ENCODE measurements at places on chromosomes 5 and 9. TPM values are rescaled to one million over a fixed set of nuclear protein-coding genes. Genes with fewer than 3 reads are reported as not detected.

GRCh38 chr9:132012704-132013357 lies 66.8 kb downstream of the MED27 start:
- H3K27ac ChIP-seq, result no peak overlapping the region
- no peaks in the 10 kb centered on the region for H3K27me3 ChIP-seq
- H3K4me1 ChIP-seq, result no peaks in the 10 kb centered on the region
- H3K36me3 ChIP-seq, result no peaks in the 10 kb centered on the region
- DNase-seq, result no peak
- no peak overlapping the region for H3K4me3 ChIP-seq

- H3K36me3 ChIP-seq, result no peaks in the 10 kb centered on the region
- H3K4me3 ChIP-seq, result no peak overlapping the region
- no peaks in the 10 kb centered on the region for H3K4me1 ChIP-seq
- no peak overlapping the region for H3K27ac ChIP-seq
- DNase-seq, result peak; percentile 31
These were observed 158.8 kb upstream of the SPEF2 start for GRCh38 chr5:35458824-35459207.

- no peak for DNase-seq
- no peaks in the 10 kb centered on the region for H3K36me3 ChIP-seq
- no peaks in the 10 kb centered on the region for H3K27me3 ChIP-seq
- no peak overlapping the region for H3K4me3 ChIP-seq
- H3K27ac ChIP-seq, result no peak overlapping the region
- no peaks in the 10 kb centered on the region for H3K4me1 ChIP-seq
These were observed 82.4 kb downstream of the HMCN2 start for GRCh38 chr9:130347931-130348330.

DNA sequence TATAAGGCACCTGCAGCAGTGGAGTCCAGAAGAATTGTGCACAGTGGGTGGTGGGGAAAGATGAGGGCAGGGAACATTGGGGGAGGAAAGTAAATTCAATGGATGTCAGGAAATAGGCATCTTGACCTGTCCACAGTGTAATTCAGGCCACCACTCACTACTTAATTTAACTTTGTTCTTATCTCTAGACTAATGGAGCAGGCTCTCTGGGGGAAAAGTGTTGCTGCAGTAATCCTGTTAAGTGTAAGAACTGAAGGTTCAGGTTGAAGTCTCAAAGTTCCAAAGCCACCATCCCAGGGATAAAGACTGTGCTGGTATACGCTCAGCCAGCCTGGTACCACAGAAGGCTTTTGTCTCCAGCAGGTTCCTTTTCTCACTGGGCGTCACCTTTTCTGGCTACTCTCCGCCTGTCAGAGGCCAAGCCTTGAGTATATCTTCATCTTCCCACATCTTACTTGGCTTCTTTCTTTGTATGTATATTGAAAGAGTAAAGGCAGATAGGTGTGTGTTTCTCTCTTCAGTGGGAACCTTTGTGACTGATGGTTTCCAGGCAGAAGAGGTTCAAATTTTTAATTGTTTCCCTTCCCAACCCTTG lies 150.9 kb upstream of the DMRT1 start:
- H3K4me3 ChIP-seq, result no peak overlapping the region
- no peaks in the 10 kb centered on the region for H3K27me3 ChIP-seq
- no peaks in the 10 kb centered on the region for H3K36me3 ChIP-seq
- no peak for DNase-seq
- H3K4me1 ChIP-seq, result no peaks in the 10 kb centered on the region

The CCNO gene
- 2.6 TPM for total RNA-seq
